Midbrain (tissue), 1 donor: ENCODE measurements at places on chromosomes 7 and 10.
A peak's percentile ranks its signal among the peaks of the same experiment; 100 is the strongest.

GRCh38 chr10:110310741-110311140 is 6.0 kb upstream of the SMNDC1 start:
- no peak for DNase-seq

GRCh38 chr7:7922684-7923385 is 45.8 kb upstream of the GLCCI1 start:
- peak; percentile 35 for DNase-seq

- DNase-seq: peak; percentile 63
These were observed 57.3 kb upstream of the CAMK2B start for GRCh38 chr7:44382459-44383265.

DNA sequence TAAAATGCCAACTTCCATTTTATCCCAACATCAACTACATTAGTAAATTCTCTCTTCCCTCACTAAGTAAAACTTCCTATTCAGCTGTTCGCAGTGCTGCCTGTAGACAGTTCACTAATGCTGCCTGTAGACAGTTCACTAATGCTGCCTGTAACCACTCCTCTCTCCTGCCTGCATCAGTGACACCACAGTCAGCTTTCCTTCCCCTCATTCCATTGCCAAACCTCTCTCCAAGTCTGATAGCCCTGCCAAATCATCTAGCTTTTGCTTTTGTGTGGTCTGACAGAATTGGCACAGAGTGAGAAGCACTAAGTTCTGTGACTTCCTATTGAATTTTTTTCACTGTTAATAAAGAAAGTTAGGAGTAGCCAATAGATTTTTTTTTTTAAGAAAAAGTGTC is 43.0 kb upstream of the MACC1 start:
- DNase-seq: peak; percentile 13

DNA sequence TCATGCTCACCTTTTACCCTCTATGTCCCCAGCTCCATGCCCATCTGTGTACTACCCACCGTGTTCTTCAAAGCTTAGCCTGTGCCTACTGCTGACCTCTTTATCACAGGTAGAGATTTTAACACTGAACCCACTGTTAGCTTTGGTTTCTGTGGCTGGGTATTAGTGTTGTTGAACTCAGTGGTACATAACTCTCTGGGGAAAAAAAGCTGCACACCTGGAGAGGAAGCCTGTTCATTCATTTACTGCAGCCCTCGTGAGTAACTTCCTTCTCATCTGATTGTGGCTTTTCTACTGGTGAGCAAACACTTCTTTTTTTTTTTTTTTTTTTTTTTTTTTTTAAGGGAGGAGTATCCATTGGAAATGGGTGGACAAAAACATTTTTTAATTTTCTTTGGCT is 326.3 kb downstream of the CCSER2 start:
- no peak for DNase-seq

- DNase-seq: no peak
These were observed 1247.8 kb upstream of the SORCS1 start for GRCh38 chr10:108412323-108412722.

DNA sequence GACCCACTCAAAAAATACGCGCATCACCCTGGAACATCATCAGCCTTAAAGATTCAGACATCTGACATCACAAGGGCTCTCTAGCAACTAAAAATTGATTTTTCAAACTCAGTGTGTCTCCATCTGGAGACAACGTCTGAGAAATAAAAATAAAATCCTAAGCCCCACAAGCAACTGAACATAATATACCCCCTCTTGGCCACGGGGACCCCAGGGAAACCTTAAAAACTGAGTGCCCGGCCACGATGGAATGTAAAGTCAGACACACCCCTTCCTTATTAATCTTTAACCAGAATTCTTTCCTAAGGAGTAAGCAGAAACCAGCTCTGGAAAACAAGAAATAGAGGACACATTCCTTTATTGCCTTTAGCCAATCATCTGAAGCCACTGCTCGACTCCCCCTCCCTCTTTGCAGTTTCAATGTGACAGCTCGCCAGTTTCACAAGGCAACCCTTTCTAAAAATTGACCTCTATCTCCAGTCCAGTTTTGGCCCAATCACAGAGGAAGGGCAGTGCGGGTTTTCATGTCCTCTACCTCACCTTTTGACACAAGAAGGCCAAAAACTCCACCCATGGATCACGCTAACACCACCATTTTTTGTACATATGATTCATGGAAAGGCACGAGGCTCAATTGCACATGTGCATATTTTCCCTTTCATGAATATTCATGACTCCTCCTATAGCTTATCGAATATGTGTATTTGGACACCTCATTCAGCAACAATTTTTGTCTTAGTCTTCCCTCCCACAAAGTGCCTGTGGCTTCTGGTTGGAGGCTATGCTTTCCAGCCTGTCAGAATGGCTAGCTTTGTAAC is 24.2 kb downstream of the IFIT3 start:
- no peak for DNase-seq
